ENCODE measurements at places on chromosomes 5 and 9. TPM values are rescaled to one million over a fixed set of nuclear protein-coding genes. Genes with fewer than 3 reads are reported as not detected.

GRCh38 chr9:107615321-107615720 lies 125.8 kb upstream of the KLF4 start:
- no peak overlapping the region for H3K4me3 ChIP-seq
- H3K27me3 ChIP-seq = peaks cover 3% of the 10 kb centered on the region
- no peaks in the 10 kb centered on the region for H3K4me1 ChIP-seq
- H3K27ac ChIP-seq = no peak overlapping the region
- no peak for DNase-seq

- no peak overlapping the region for H3K4me3 ChIP-seq
- H3K27ac ChIP-seq = no peak overlapping the region
- peaks cover 88% of the 10 kb centered on the region for H3K27me3 ChIP-seq
- H3K36me3 ChIP-seq = no peaks in the 10 kb centered on the region
- DNase-seq = no peak
These were observed 71.9 kb downstream of the FOXD1 start for GRCh38 chr5:73376618-73377170.

- H3K36me3 ChIP-seq = no peaks in the 10 kb centered on the region
- peaks cover 59% of the 10 kb centered on the region for H3K27me3 ChIP-seq
- H3K4me1 ChIP-seq = peaks cover 6% of the 10 kb centered on the region
- no peak overlapping the region for H3K27ac ChIP-seq
- H3K4me3 ChIP-seq = no peak overlapping the region
- no peak for DNase-seq
These were observed 444 bp upstream of the CPLX2 start for GRCh38 chr5:175870820-175871447.

- no peaks in the 10 kb centered on the region for H3K36me3 ChIP-seq
- H3K27ac ChIP-seq = no peak overlapping the region
- no peak overlapping the region for H3K4me3 ChIP-seq
- peaks cover 7% of the 10 kb centered on the region for H3K27me3 ChIP-seq
- H3K4me1 ChIP-seq = no peaks in the 10 kb centered on the region
These were observed 93.8 kb downstream of the ADAMTS2 start for GRCh38 chr5:179251276-179251969.

DNA sequence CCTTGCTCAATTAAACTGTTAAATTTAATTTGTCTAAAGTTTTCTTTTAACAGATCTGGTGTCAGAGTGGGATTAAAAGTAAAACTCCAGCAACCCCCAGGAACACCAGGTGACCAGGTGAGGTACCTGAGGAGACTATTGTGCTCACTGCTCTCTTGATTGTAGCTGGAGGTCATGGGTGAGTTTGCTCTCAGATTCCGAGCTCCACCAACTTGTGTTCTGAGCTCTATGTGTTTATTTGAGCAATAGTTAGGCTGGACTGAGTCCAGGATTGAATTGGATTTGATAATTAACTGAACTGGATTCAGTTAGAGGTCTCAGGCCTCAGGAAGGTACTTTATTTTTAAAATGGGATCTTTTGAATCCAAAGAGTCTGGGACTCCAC lies 17.9 kb upstream of the SCGB3A2 start:
- no peaks in the 10 kb centered on the region for H3K27me3 ChIP-seq
- H3K4me3 ChIP-seq = no peak overlapping the region
- H3K27ac ChIP-seq = no peak overlapping the region

- no peaks in the 10 kb centered on the region for H3K4me1 ChIP-seq
- H3K27me3 ChIP-seq = peaks cover 26% of the 10 kb centered on the region
- no peak for DNase-seq
- no peaks in the 10 kb centered on the region for H3K36me3 ChIP-seq
These were observed 26.5 kb downstream of the HMCN2 start for GRCh38 chr9:130292106-130292505.

DNA sequence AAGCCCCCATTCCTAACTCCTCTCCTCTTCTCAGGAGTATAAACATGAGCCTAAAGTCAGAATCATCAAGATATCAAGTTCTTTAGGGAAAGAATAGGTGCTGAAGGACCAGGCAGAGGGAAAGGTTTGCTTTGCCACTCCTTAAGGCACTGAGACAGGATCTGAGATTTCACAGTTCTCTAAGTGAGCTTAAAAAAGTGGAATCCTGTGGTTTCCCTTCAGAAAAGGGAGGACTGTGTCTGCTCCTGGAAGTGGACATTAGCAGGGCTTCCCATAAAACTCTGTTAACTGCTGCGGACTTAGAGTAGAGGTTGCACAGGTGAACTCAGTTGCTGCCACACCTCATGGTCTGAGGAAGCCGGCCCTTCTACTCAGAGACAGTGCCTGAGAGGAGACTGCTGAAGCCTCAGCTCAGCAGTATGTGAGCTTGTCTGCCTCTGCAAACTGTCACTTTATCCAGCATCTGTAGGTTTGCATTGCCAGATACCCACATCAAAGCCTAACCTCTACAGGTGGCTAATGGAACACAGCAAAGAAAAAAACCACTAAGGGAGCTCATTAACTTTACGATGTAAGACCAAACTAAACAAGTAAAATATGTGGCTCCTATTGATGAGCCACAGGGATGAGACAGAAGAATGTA lies 42.9 kb downstream of the RIC1 start:
- no peaks in the 10 kb centered on the region for H3K27me3 ChIP-seq
- H3K36me3 ChIP-seq = peaks cover 32% of the 10 kb centered on the region
- peak; percentile 7 for DNase-seq
- H3K27ac ChIP-seq = no peak overlapping the region

- no peaks in the 10 kb centered on the region for H3K27me3 ChIP-seq
- no peak for DNase-seq
- no peak overlapping the region for H3K27ac ChIP-seq
- no peak overlapping the region for H3K4me3 ChIP-seq
- no peaks in the 10 kb centered on the region for H3K4me1 ChIP-seq
- no peaks in the 10 kb centered on the region for H3K36me3 ChIP-seq
These were observed 123.5 kb downstream of the DAB2IP start for GRCh38 chr9:121774715-121775613.

GRCh38 chr9:109302606-109303005 lies 18.3 kb downstream of the EPB41L4B start:
- DNase-seq = no peak
- H3K4me3 ChIP-seq = no peak overlapping the region
- no peak overlapping the region for H3K27ac ChIP-seq
- H3K36me3 ChIP-seq = no peaks in the 10 kb centered on the region
- H3K4me1 ChIP-seq = peaks cover 2% of the 10 kb centered on the region

DNA sequence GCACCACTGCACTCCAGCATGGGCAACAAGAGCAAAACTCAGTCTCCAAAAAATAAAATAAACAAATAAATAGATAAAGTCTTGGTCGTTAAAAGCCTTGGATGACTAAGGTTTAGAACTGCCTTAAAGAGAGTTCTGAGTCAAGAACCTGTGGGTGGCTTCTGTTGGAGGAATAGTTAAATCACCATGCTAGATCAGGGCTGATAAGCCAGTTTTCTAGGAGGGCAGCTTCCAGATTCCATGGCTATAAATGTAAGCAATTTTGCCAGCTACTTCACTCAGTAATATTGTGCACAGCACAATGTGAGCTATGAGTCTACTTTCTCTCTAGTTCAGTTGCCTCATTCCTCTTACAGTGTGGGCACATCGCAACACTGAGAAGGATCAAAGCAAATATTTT lies 242.1 kb upstream of the NUDT12 start:
- DNase-seq = no peak
- H3K27me3 ChIP-seq = no peaks in the 10 kb centered on the region
- no peak overlapping the region for H3K4me3 ChIP-seq
- H3K36me3 ChIP-seq = no peaks in the 10 kb centered on the region

- DNase-seq = no peak
- no peak overlapping the region for H3K27ac ChIP-seq
- H3K4me3 ChIP-seq = no peak overlapping the region
- peaks cover 5% of the 10 kb centered on the region for H3K27me3 ChIP-seq
- no peaks in the 10 kb centered on the region for H3K4me1 ChIP-seq
These were observed 134.9 kb upstream of the PANK3 start for GRCh38 chr5:168714046-168714445.

DNA sequence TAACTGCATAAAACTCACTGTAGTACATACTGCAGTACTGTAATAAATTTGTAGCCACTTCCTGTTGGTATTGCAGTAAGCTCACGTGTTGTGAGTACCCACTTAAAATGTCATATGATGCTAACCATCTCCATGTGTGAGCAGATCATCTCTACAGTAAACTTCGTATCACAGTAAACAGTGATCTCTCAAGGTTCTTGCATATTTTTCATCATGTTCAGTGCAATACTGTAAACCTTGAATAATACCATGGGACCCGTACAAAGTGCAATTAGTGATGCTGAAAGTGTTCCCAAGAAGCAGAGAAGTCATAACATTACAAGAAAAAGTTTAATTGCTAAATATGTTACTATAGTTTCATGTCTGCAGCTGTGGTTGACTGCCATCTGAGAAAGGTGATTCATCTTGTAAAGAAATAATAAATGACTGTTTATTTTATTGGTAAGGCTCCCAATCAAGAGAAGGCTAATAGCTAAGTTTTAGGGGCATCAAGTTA lies 253.8 kb upstream of the POU5F2 start:
- DNase-seq = no peak
- peaks cover 16% of the 10 kb centered on the region for H3K36me3 ChIP-seq
- no peak overlapping the region for H3K27ac ChIP-seq
- no peak overlapping the region for H3K4me3 ChIP-seq
- peaks cover 14% of the 10 kb centered on the region for H3K4me1 ChIP-seq

- peaks cover 24% of the 10 kb centered on the region for H3K4me1 ChIP-seq
- DNase-seq = no peak
- H3K4me3 ChIP-seq = no peak overlapping the region
- peaks cover 45% of the 10 kb centered on the region for H3K27me3 ChIP-seq
- H3K27ac ChIP-seq = no peak overlapping the region
These were observed 60.3 kb downstream of the FOXD1 start for GRCh38 chr5:73388306-73388684.

DNA sequence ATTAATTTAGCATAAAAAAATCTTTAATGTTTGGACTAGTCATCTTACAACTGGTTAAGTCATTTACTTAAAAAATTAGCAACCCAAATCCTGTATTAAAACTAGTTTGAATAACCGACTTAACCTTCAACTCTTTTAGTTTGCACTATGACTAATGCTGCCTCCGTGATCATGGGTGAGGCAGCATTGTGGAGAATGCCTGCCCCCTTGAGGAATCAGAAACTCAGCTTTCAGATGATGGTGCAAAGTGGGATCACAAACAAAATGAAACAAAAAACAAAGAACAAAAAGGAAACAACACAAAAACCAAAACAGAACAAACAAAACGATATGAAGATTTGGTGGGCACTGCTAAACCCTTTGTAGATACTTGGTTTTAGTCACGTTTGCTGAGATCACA lies 127.0 kb upstream of the PALM2AKAP2 start:
- no peaks in the 10 kb centered on the region for H3K4me1 ChIP-seq
- no peaks in the 10 kb centered on the region for H3K36me3 ChIP-seq
- H3K27me3 ChIP-seq = peaks cover 4% of the 10 kb centered on the region
- no peak for DNase-seq
- H3K27ac ChIP-seq = no peak overlapping the region

DNA sequence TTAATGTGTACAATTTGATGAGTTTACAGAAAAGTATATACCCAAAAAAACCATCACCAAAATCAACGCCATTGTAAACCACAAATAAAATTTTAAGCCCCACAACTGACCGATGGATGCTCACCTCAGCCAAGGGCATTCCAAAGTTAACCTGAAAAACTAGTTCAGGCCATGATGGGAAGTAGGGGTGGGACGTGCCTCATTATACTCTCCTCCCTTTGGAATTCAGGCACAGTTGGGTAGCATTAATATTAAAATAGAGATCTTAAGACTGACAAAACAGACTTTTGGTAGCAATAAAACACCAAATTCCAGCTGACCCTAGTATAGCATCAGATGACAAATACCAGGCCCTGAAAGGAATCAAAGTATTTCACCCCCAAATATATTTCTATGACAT lies 129.0 kb downstream of the CDH18 start:
- H3K4me3 ChIP-seq = no peak overlapping the region
- H3K27ac ChIP-seq = no peak overlapping the region
- DNase-seq = no peak
- H3K36me3 ChIP-seq = no peaks in the 10 kb centered on the region
- no peaks in the 10 kb centered on the region for H3K4me1 ChIP-seq

DNA sequence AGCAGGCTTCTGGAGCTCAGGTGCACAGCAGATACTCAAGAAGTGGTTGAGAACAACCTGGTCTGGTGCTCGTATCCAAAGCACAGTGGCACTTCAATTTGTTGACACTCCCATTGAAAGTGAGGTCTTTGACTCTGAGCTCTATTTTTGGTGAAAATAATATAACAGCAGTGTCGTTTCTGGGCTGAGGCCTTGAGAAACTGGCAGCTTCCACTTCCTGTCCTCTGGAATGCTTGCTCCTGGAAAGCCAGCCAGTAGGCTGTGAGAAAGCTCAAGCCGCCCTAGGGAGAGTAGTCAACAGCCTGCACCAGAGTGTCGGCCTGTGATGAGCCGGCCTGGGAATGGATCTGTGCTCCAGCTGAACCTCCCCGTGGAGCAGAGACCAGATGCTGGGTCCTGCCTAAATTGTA lies 6.8 kb upstream of the SUSD3 start:
- H3K27ac ChIP-seq = no peak overlapping the region
- no peaks in the 10 kb centered on the region for H3K27me3 ChIP-seq
- no peak for DNase-seq
- peaks cover 17% of the 10 kb centered on the region for H3K4me1 ChIP-seq
- H3K4me3 ChIP-seq = no peak overlapping the region
- H3K36me3 ChIP-seq = no peaks in the 10 kb centered on the region

- peaks cover 22% of the 10 kb centered on the region for H3K36me3 ChIP-seq
- no peak overlapping the region for H3K4me3 ChIP-seq
These were observed 1.8 kb upstream of the STK10 start for GRCh38 chr5:172189693-172190296.

GRCh38 chr5:128534726-128535125 lies 3.3 kb downstream of the FBN2 start:
- peaks cover 44% of the 10 kb centered on the region for H3K27me3 ChIP-seq
- DNase-seq = no peak
- H3K27ac ChIP-seq = no peak overlapping the region
- no peaks in the 10 kb centered on the region for H3K36me3 ChIP-seq
- H3K4me1 ChIP-seq = peaks cover 4% of the 10 kb centered on the region

DNA sequence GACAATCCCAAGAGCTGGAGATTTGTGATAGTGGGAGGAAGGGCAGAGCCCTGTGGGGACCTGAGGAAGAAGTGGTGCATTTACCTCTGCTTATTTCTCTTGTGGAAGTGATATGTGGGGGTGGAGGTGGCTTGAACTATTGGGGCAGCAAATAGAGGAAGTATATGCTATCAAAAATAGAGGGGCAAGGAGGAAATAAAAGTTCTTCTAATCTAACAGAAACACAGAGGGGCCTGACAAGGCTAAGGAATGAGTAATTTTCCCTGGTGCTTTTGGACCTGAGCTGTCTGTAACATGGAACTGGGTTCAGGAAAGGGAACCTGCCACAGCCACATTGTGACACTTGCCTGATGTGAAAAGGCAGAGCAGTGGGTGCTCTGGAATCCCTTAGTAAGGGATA lies 378.6 kb upstream of the KLF4 start:
- no peak for DNase-seq
- no peaks in the 10 kb centered on the region for H3K4me1 ChIP-seq
- no peak overlapping the region for H3K4me3 ChIP-seq
- no peaks in the 10 kb centered on the region for H3K36me3 ChIP-seq
- H3K27me3 ChIP-seq = no peaks in the 10 kb centered on the region
- H3K27ac ChIP-seq = peak overlapping the region; percentile 22

- no peak overlapping the region for H3K4me3 ChIP-seq
- H3K4me1 ChIP-seq = no peaks in the 10 kb centered on the region
- DNase-seq = no peak
- no peaks in the 10 kb centered on the region for H3K36me3 ChIP-seq
- no peak overlapping the region for H3K27ac ChIP-seq
- no peaks in the 10 kb centered on the region for H3K27me3 ChIP-seq
These were observed 13.8 kb downstream of the TBC1D2 start for GRCh38 chr9:98241357-98242300.

The IL4 gene
- total RNA-seq = not detected

The RNF183 gene
- not detected for total RNA-seq

The BTNL8 gene
- 0.20 TPM for total RNA-seq

The LARP1 gene
- total RNA-seq = 285 TPM

The CSNK1A1 gene
- total RNA-seq = 185 TPM

The SPINK5 gene
- total RNA-seq = not detected

The CNTNAP3 gene
- total RNA-seq = not detected

The FCHO2 gene
- 0.52 TPM for total RNA-seq

The SLC34A3 gene
- total RNA-seq = not detected

The CER1 gene
- total RNA-seq = not detected

Data from activated naive CD8-positive, alpha-beta T cell treated with anti-CD3 and anti-CD28 coated beads for 36 hours (primary cell).